ENCODE measurements at places on chromosomes 1 and 21.

DNA sequence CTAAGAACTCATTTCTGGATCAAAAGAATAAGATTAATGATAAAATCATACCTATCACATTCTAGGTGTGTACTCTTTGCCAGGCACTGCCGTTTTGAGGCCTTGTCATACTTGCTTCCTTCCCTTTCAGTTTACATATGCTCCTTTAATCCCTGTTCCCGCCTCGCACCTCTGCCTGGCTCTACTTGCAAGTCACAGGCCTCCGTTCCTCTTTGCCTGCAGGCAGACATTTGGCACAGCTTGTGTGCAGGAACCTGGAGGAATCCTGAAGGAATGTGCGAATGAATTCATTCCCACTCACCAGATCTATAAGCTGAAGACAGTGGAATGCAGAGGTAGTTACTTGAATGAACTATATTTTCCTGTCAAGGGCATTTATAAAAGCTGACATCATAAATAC lies 13.8 kb downstream of the WLS start:
- ATAC-seq = no peak

DNA sequence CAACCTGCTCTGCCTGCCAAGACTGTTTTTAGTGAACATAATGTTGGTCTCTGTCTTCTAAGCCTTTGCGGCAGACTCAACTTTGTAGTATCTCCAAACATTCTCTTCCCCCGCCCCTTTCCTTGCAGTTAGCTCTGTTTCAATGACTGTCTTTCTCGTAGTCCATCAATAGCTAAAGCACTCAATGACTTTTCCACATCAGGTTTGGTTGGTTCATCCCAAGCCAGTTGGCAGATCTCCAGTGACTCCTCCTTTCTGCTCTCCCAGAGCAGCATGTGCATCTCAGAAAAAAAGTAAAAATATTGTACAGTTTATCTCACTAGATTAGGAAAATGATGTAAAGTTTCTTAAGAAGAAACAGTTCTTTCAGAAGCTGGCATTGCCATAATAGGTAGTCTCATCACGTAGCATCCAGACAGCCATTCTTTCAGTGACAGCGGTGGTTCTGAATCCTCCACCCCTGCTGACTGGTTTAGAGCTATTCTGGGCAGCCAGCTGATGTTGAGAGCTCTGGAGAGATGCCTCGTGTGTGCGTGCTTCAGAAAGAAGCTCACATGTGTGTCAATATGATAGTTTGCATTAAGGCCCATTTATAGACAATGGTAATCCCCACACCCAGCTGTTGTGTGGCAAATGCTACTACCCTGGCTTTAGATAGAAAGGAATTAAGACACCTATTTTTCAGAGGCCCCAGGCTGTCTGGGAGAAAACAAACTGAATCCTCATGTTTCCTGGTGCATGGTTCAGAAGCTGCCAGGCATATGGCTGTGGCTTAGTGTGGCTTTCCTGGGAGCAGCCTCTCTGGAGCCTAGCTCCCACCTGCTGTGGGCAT lies 53.2 kb downstream of the CNN3 start:
- no peak for ATAC-seq

DNA sequence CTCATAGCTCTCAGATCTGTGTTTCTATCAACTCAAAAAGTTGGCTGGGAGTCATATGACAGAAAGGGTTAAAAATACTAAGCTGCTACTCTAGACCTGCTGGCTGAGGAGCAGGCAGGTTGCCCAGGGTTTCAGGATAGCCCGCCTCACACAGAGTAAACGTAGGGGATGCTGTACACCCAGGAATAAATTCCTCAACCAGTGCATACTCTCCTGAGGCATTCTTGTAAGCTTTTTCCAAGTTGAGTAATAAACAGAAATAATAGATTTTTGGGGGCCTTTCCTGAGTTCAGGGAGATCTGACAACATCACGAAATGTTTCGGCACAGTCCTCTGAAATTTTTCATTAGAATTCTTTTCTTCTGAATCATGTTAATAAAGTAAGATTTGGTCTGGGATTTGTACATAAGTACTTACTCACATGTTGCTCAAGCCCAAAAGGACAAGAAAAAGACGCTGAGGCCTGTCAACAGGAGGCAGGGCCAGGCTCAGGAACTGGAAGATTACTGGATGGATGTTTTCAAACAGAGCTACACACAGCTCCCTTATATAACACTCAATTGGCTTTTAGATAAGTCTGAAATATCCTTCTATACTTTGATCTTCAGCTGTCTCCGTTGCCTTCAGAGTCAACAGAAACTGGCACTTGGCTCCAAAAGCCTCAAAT lies 41.0 kb downstream of the TGFBR3 start:
- ATAC-seq = no peak

- ATAC-seq = no peak
Observed at GRCh38 chr21:21216047-21216446, 217.8 kb downstream of the NCAM2 start.

DNA sequence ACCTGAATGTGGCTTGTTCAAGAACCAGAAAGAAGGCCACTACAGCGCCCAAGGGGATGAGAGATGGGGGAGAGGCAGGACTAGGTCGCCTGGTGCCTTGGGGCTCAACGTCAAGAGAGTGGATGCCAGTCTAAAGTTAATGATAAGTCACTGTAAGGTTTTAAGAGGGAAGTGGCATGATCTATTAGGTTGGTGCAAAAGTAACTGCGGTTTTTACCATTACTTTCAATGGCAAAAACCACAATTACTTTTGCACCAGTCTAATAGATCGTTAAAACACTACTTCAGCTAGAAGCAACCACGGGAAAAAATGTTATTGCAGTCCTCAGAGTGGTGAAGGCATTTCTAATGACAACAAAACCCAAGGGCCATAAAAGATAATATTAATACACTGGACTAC lies 2.6 kb upstream of the GJB3 start:
- ATAC-seq = no peak

All from activated CD4-positive, CD25-positive, alpha-beta regulatory T cell treated with anti-CD3 and anti-CD28 coated beads, Interleukin-2, amount 50 U/mL, for 24 hours (primary cell).